ENCODE measurements at places on chromosomes 16 and 17.

DNA sequence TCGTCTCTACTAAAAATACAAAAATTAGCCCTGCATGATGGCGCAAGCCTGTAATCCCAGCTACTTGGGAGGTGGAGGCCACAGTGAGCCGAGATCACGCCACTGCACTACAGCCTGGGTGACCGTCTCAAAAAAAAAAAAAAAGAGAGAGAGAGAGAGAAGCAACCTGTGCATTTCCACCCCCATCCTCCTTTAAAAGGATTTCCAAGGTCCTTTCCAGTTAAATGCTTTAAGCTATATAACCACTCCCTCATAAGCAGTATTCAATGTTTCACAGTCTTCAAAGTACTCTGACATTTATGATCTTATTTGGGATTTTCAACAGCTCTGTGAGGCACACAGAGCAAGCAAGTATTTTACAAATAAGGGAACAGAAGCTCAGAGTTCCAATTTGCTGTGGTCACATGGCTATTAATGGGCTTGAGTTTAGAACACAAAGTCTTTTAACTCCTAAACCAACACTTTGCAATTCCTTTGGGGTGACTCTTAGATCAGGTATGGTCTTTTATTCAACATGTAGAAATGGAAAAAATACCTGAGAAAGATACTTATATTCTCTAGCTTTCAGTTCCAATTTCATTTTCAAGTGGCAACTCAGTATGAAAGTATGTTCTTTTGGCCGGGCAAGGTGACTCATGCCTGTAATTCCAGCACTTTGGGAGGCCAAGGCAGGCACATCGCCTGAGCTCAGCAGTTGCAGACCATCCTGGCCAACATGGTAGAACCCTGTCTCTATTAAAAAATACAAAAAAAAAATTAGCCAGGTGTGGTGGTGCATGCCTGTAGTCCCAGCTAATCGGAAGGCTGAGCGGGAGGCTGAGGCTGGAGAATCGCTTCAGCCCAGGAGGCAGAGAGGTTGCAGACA lies 31.3 kb downstream of the SPOP start:
- DNase-seq: no peak

- no peak for DNase-seq
Observed at GRCh38 chr17:64765191-64765889, 103.2 kb upstream of the SMURF2 start.

- no peak for DNase-seq
Observed at GRCh38 chr16:68257906-68258800, 6.2 kb upstream of the SLC7A6 start.

GRCh38 chr17:35101036-35101435 lies 18.6 kb downstream of the RAD51D start:
- no peak for DNase-seq

GRCh38 chr16:63617990-63618763 lies 1503.7 kb downstream of the CDH11 start:
- no peak for DNase-seq

DNA sequence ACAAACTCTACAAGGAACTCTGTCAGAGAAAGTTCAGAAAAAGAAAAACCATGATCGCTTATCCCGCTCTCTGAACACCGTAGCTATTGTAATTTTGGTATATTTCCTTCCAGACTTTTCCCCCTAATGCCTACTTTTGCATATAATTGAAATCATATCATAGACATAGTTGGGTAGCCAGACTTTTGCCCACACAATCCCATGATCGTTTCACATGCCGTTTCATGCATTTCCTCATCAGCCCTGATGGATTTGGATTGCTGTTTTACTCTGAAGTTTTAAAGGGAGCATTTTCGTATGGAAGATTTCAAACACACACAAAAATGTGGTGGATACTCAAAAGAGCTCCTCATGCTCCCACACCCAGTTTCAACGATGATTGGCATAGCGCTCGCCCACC lies 31.3 kb downstream of the COX4I1 start:
- DNase-seq: no peak

DNA sequence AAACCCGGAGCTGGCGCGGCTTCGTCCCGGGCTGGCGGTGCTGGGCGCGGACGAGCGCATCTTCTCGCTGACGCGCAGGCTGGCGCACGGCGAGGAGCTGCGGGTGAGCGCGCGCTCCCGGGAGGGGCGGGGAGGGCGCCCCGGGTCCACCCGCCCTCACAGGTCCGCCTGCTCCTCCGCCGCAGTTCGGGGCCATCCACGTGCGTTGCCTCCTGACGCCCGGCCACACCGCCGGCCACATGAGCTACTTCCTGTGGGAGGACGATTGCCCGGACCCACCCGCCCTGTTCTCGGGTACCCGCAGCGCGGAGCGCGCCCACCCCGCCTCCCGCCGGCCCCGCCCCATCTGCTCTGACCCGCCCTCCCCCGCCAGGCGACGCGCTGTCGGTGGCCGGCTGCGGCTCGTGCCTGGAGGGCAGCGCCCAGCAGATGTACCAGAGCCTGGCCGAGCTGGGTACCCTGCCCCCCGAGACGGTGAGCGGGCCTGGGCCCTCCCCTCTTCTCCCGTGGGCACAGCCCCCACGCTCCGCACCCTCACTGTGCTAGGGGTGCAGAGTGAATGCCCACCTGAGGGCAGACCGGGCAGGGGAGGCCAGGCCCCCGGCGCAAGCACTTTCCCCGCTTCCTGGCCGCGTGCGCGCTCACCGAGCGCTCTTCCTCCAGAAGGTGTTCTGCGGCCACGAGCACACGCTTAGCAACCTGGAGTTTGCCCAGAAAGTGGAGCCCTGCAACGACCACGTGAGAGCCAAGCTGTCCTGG lies 1.4 kb downstream of the HAGHL start:
- DNase-seq: peak; percentile 73

GRCh38 chr17:752620-753219 lies 656 bp upstream of the GEMIN4 start:
- peak; percentile 30 for DNase-seq

GRCh38 chr16:64947651-64948050 lies 174.2 kb downstream of the CDH11 start:
- DNase-seq: no peak

- peak; percentile 49 for DNase-seq
Observed at GRCh38 chr17:63476854-63477479, at the start of gene ACE. ACE (plus strand) TSS chr17:63477061; CDS start chr17:63477095, 34 bp downstream.

- DNase-seq: no peak
Observed at GRCh38 chr16:87878704-87879103, 9.4 kb upstream of the SLC7A5 start.

GRCh38 chr17:560432-560873 lies 154.2 kb downstream of the VPS53 start:
- no peak for DNase-seq

DNA sequence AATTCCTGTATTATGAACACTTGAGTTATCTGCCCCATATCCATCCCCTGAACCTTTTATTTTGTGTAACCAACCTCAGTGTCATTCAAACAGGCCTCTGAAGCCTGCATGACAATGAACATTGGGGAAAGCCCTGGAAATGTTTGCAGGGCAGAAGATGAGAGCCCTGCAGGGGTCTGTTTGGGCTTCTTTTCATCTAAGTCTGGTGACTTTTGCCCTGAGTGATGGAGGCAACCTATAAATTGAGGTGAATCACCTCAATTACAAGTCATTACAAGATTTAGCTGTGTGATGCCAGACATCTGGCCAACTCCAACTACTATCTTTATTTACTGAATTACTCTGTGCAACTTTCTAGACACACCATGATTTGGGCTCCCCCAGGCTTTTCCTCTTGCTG lies 189.2 kb downstream of the MAF start:
- DNase-seq: no peak

DNA sequence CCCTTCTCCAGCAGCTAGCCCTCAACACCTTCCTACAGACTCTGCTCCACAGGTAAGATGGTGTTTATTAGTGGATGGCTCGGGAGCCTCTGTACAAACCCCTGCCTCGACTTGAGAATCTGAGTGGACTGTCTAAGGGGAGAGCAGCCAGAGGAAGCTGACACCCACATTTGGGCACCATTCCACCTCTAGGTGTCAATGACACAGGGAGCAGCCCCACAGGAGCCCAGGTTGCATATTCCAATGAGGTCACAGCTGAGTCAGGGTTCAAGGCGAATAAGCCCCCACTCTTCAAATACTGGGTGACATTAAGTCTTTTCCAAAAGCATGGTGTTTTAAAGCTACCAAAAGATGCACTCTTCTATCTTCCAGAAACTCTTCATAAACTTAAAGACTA lies 31.9 kb downstream of the RANBP10 start:
- no peak for DNase-seq

GRCh38 chr16:58732545-58733247 lies 1.4 kb downstream of the GOT2 start:
- no peak for DNase-seq

DNA sequence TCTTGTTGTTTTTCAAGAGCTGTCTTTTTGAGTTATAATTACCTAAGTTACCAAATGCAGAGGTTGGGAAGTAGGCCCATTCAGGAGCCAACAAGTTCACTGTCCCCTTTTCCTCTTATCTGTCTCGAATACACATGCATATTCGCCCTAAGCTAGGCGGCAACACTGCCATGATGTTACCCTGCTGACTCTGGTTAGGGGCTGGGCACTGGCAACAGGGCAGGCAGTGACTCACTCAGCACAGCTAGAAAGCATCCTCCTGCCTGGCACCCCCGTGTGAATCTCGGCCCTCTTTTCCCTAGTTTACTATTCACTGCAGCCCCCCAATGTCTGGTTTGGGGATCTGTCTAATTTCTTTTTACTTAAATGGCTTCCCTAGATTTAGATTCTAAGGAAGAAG lies 13.8 kb downstream of the DBF4B start:
- DNase-seq: no peak

DNA sequence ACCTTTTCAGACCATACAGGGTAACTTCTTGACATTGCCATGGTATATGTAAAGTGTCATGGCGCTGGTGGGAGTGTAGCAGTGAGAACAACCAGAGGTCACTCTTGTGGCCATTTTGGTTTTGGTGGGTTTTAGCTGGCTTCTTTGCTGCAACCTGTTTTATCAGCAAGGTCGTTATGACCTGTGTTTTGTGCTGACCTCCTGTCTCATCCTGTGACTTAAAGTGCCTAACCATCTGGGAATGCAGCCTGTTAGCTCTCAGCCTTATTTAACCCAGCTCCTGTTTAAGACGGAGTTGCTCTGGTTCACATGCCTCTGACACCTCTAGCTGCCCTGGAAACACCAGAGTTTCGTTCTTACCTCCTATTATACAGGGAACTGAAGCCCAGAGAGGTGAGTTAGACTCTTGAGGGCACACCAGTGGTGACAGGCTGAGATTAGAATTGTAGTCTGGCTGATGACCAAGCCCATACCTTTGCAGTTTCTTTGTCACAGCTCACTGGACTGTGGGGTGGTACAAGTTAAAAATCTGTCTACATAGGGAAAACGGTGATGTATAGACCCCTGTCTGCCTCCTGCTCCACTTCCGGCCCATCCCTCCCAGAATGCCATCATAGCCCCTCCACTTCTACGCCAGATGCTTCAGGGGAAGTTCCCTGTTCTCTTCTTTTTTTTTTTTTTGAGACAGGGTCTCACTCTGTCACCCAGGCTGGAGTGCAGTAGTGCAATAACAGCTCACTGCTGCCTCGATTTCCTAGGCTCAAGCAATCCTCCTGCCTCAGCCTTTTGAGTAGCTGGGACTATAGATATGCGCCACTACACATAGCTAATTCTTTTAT lies 21.0 kb downstream of the KSR1 start:
- no peak for DNase-seq

DNA sequence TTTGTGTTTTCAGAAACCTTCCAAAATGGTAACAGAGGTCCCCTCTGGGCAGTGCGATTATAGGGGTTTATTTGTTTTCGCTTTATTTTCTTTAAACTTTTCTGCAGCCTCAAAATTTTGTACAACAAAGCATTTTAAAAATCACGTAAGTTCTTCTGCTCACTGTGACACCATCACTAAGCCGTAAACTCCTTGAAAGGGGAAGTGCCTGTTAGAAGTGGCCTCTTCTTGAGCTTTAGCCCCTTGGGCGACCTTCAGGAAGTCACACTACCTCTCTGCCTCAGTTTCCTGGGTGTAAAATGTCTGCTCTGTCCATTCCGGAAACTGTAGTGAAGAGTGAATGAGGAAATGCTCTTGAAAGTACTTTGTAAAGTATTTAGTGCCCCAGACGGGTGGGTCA lies 26.6 kb downstream of the ARHGAP27 start:
- no peak for DNase-seq

DNA sequence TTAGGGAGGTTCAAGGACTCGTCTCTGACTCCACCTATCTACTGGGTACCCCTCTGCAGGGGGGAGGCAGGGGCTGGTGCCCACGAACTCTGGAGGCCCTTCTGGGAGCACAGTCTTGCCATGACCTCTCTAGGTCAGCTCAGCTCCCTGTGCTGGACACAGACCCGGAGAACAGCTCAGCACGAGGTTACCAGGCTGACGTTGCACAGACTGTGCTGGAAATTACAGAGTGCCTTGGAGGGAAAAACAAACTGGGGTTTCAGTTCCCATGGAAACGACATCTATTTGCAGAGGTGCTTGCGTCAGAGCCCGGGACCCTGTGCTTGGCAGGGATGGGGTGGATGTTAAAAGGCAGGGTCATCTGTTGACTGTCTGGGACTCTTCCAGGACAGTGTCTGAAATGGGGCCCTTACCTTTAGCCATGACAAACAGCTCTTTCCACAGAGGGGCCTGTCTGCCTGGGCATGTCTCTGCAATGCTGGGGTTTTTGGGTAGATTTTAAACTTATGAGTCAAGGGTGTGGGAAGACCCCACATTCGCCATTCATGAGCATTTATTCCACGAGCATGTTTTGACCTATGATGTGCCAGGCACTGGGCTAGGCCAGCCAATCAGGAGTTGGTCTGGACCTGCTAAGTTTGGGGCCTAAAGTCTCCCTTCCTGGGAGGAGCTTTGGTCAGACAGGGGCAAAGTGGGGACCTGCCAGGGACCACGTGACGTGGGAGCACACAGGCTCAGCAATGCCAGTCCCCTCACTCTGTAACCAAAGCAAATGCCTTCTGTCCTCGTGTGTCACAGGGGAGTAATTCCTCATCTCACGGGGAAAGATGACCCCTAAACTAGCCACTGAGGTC lies 22.5 kb downstream of the CCR7 start:
- DNase-seq: peak; percentile 56

DNA sequence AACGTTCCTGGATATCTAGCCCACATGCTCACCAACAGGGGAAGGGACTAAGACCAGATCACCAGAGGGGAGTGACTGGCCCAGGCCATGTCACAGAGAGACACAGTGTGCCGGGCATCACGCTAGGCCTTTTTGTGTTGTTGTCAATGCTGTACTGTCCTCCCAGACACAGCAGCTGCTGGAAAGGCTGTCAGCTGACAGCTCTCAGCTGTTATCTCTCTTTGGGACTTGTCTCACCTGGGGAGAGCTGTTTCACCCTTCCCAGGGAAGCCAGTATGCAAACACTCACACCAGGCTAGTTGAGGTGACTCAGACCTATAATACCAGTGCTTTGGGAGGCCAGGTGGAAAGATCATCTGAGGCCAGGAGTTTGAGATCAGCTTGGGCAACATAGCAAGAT lies 19.4 kb downstream of the UNC45B start:
- no peak for DNase-seq

DNA sequence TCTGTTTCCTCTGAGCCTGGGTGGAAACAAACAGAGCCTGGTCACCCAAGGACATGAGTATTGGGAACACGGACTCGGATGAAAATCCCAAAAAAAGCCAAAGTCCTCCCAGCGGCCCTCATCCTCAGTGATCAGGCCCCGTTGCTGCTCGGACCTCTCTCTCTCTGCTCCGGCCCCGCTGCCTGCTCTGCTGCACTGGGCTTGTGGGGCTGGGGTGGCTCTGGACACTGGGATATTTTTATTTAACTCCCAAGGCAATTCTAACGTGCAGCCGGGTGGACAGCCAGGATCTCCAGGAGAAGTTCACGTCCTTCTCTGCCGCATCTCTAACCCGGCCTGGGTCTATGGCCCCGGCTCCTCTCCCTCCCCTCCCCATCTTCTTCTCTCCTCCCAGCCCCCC lies 280.9 kb upstream of the TNRC6C start:
- DNase-seq: no peak

- no peak for DNase-seq
Observed at GRCh38 chr17:38743556-38744171, 4.5 kb downstream of the PCGF2 start.

Measured in CD4-positive, alpha-beta T cell treated with Interleukin-4 for 1 hour (primary cell).